ENCODE measurements at places on chromosomes 16 and 17.

- no peak for DNase-seq
Observed at GRCh38 chr17:1374431-1375177, 25.4 kb downstream of the YWHAE start.

DNA sequence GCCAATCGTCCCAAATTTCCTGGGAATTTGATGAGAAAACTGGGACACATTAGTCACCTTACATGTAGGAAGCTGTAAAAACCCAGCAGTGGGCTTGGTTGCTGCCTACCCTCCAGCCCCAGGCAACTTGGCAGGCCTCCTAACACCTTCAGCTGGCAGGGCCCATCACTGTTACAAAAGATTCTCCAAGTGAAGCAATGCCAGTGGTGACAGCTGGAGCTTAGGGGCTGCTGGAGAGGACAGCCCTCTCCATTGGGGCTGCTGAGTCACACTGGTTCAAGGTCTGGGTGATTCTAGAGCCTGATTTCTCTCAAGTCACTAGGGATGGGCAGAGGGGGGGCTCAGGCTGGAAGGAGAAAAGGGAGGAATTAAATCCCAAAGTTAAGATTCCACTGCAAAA is 180.6 kb downstream of the COPRS start:
- no peak for DNase-seq

DNA sequence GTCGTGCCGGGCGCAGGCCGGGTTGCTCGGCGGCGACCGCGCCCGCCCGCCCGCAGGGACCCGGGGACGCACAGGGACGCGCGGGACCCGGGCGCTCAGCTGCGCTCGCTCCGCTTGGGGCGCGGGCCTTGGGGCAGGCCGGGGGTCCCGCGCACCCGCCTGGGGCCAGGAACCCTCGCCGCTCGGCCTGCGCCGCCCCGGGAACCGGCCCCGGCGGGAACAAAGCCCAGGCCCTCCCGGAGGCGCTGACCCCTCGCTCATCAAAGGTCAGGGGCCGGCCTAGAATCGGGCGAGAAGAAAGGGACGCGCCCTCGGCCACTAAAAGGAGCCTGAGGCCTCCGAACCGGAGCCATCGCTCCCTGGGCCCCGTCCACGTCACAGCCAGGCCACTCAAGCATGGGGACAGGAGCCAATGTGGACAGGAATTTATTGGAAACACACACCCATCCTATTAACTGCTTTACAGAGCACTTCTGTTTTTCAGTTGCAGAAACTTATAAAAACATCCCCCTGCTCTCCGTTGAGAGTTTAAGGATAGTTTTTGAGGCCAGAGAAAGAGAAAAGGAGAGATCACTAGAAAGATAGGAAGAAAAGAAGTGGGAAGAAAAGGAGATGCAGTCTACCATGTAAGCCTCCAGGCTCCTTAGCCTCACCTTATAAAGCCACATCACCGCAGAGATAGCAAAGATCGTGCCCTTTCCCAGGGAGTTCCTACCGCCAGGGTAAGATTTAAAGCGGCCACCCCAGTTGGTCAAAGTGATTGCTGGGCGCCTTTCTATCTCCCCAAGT is 558 bp upstream of the ZFHX3 start:
- no peak for DNase-seq

DNA sequence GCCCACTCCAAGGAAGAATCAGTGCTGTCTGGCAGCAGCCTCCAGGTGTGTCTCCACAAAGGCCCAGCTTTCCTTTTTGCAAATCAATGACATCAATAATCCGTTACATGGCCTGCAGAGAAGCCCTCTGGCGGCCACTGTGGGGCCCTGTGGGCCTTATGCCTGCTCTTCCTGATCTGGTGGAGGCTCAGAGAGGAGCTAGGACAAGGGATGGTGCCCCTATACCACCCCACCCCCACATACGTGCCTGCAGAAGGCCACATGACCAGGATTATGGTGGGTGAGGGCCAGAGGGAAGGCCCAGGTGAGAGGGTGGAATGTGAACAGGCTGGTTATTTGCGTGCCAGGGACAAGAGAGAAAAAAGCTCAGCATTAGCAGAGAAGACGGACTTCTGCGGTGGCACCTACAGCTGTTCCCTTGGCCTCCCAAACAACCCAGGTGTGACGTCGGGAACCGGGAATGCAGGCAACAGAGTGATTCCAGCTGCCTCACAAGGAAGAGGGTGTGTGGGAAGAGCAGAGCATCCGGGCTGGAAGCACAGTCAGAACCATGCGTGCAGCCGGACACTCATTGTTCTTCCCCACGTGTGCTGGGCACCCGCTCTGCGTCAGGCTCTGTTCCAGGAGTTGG is 22.5 kb downstream of the EIF4A3 start:
- no peak for DNase-seq
